H9 (cell line): ENCODE measurements at places on chromosomes 5 and 9.

GRCh38 chr5:75707911-75708509 lies 9.2 kb downstream of the POC5 start:
- DNase-seq = no peak
- H3K4me3 ChIP-seq = no peak overlapping the region
- no peaks in the 10 kb centered on the region for H3K27me3 ChIP-seq
- peaks cover 19% of the 10 kb centered on the region for H3K36me3 ChIP-seq
- H3K4me1 ChIP-seq = no peaks in the 10 kb centered on the region

- H3K27ac ChIP-seq = no peak overlapping the region
- no peak for DNase-seq
- H3K36me3 ChIP-seq = peaks cover 86% of the 10 kb centered on the region
- H3K4me1 ChIP-seq = no peaks in the 10 kb centered on the region
- no peak overlapping the region for H3K4me3 ChIP-seq
Measured at GRCh38 chr5:126818736-126819135, 41.8 kb downstream of the LMNB1 start.

DNA sequence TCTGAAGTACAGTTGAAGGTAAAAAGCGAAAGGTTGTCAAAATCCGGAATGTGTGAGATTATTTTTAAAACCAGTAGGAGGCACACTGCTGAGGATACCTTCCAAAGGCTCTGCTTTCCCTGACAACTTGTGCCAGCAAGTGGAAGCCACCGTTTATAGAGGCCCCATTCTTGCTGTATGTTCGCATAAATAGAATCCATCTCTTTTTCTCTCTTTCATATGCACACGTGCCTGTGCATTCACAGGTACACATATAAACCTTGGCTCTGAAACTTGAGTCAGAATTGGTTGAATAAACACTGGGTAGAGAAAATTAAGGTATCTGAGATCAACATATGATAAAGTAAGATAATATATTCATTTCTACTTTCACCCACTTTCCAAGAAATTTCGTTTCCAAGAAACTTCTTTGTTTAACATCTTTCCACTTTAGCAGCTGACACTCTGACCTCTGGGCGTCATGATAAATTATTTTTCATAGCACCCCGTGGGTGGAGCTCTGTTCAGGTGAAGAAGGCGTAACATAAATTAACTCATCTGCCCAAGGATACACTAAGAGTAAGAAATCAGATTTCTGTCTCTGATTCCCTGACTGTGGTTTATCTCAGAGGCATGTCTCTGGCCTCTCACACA lies 63.7 kb upstream of the RICTOR start:
- peak; percentile 26 for DNase-seq
- H3K27me3 ChIP-seq = no peaks in the 10 kb centered on the region
- H3K4me1 ChIP-seq = no peaks in the 10 kb centered on the region
- no peak overlapping the region for H3K27ac ChIP-seq
- no peak overlapping the region for H3K4me3 ChIP-seq

GRCh38 chr9:130092910-130093309 lies 39.2 kb downstream of the GPR107 start:
- H3K27ac ChIP-seq = no peak overlapping the region
- DNase-seq = no peak
- no peaks in the 10 kb centered on the region for H3K27me3 ChIP-seq
- H3K4me1 ChIP-seq = no peaks in the 10 kb centered on the region

GRCh38 chr5:42655982-42656650 lies 100.5 kb upstream of the CCDC152 start:
- H3K4me3 ChIP-seq = no peak overlapping the region
- H3K36me3 ChIP-seq = peaks cover 13% of the 10 kb centered on the region
- H3K27me3 ChIP-seq = no peaks in the 10 kb centered on the region
- no peak overlapping the region for H3K27ac ChIP-seq
- H3K4me1 ChIP-seq = no peaks in the 10 kb centered on the region
- DNase-seq = no peak

GRCh38 chr9:108158236-108158995 lies 668.8 kb upstream of the KLF4 start:
- DNase-seq = no peak
- H3K27ac ChIP-seq = no peak overlapping the region
- H3K4me3 ChIP-seq = no peak overlapping the region
- no peaks in the 10 kb centered on the region for H3K36me3 ChIP-seq

DNA sequence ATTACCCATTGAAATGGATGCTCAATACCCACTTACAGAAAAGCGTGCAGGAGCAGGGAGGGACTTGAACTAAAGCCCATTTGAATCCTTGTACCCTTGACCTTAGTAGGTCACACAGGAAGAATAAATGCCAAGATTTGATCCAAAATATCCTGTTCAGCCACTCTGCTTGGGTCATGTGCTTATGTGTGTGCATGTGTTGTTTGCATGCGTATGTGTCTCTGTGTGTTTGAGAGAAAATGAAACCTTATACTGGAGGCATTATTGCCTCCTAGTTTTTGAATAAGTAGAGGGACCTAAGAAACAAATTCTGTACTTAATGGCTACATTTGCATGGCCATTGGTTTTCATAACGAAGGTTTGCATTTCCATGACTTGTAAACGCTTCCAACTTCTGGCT lies 63.4 kb upstream of the TRIM32 start:
- H3K4me3 ChIP-seq = no peak overlapping the region
- no peaks in the 10 kb centered on the region for H3K36me3 ChIP-seq
- H3K27ac ChIP-seq = no peak overlapping the region

DNA sequence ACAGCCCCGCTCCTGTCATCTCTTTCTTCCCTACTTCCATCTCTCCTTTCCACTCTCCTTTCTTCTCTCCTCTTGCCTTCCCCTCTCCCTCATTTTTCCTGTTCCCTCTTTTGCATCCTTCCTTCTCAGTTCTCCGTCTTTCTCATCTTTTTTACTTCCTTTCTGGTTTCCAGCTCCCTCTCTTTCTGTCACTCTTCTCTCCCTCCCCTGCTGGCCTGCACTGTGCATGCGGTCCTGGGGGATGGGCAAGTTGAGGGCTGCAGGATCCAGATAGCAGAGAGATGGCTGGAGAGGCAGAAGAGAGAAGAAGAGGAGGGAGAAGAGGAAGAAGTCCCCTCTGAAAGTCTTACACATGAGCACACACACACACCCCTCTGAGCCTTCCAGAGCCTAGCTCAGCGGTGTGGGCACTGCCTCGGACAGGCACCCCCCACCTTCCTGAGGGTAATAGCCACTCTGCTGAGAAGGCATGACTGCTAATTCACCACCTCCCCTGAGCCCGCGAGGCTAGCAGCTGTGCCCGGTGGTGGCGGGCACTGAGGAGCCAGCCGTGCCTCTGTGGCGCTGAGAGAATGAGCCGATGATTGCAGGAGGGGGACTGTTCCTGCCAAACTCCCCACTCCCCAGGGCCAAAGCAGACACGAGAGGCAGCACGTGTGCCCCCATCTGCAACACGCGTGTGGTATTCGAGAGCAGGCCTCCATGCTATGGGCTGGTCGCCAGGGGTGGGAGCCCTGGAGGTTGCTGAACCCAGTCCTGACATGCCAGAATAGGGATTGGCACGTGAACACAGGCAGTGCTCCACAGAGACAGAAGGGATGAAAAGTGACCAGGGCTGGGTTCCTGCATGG lies 3.7 kb upstream of the CAMK2A start:
- H3K36me3 ChIP-seq = no peaks in the 10 kb centered on the region
- DNase-seq = no peak
- no peak overlapping the region; the same call in 1 of the 3 replicates for H3K4me3 ChIP-seq
- no peaks in the 10 kb centered on the region for H3K27me3 ChIP-seq
- no peaks in the 10 kb centered on the region; the same call in 1 of the 2 replicates for H3K4me1 ChIP-seq
- no peak overlapping the region for H3K27ac ChIP-seq

- no peaks in the 10 kb centered on the region for H3K27me3 ChIP-seq
- DNase-seq = no peak
- H3K4me3 ChIP-seq = no peak overlapping the region
- no peaks in the 10 kb centered on the region; the same call in 2 of the 3 replicates for H3K36me3 ChIP-seq
- H3K4me1 ChIP-seq = no peaks in the 10 kb centered on the region
- no peak overlapping the region for H3K27ac ChIP-seq
Measured at GRCh38 chr5:178677429-178677828, 50.6 kb upstream of the CLK4 start.

- H3K36me3 ChIP-seq = no peaks in the 10 kb centered on the region
- H3K4me3 ChIP-seq = no peak overlapping the region
- H3K27me3 ChIP-seq = no peaks in the 10 kb centered on the region
- DNase-seq = no peak
- no peak overlapping the region for H3K27ac ChIP-seq
Measured at GRCh38 chr9:108553111-108553635, 302.6 kb downstream of the ACTL7B start.

- DNase-seq = no peak
- no peak overlapping the region for H3K4me3 ChIP-seq
- peaks cover 18% of the 10 kb centered on the region; the same call in 1 of the 2 replicates for H3K36me3 ChIP-seq
- no peak overlapping the region for H3K27ac ChIP-seq
- H3K4me1 ChIP-seq = no peaks in the 10 kb centered on the region
Measured at GRCh38 chr9:90547896-90548295, 94.7 kb downstream of the DIRAS2 start.

DNA sequence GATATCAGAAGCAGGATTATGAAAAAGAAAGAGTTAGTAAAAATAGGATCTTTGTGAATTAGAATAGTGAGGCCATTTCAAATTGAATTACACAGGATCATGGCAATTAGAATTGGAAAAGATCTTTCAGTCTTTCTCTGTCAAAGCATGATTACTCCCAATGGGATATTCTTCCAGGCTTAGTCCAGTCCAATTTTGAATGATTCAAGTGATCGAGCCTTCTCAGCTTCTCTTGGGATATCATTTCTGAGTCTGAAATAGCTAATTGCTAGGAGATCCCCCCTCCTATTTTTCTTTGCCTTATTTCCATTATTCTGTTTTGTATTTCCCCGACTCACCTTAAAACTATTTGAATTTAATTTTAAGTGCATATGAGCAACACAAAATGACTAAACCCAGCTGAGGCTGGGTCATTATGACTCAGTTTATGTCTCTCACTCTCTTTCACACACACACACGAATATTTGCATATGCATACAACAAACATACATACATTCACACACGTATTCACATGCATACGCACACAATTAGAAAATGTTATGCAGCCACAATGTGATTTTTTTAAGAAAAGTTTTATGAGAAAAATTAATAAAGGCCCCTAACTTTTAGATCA lies 34.8 kb upstream of the EFNA5 start:
- H3K4me1 ChIP-seq = no peaks in the 10 kb centered on the region; the same call in 1 of the 2 replicates
- H3K27ac ChIP-seq = no peak overlapping the region
- H3K4me3 ChIP-seq = peak overlapping the region; percentile 23; the same call in 1 of the 2 replicates
- H3K27me3 ChIP-seq = no peaks in the 10 kb centered on the region
- H3K36me3 ChIP-seq = peaks cover 2% of the 10 kb centered on the region; the same call in 2 of the 3 replicates

DNA sequence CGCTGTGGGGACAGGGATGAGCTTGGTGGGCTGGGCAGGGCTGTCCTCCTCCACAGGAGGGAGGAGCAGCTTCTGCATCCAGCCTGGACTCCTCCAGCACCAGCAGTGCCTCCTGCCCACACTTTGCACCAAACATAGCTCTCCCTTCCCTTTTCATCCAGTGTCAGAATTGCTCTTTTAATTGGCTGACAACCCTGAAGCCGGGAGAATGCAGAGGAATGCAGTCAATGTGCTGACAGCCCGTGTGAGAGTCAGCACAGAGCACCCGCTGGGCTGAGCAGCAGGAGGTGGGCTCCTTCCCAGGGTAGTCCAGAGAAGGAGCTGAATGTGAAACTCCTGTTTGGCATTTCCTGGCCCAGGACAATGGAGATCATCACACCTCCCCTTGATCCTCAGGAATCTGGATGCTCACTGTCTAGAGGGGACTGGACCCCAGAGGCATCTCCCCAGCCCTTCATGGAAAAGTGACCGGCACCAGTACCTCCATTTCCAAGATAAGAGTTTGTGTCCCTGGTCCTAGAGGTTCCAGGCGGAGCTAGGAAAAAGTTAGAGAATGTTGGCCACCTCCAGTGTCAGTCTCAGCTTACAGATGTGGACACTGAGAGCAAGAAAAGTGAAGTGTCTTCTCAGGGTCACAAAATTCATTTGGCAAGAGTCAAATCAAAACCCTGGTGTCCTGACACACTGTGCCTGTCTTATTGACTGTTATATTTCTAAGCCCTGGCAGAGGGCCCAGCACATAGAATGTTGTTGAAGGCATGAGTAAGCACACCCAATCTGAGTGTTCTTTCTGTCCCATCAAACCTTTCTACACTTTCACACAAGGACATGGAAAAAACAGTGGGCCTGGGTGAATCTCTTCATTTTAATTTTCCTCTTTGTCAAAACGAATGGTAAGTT lies 202.1 kb downstream of the SNX18 start:
- H3K4me1 ChIP-seq = peaks cover 6% of the 10 kb centered on the region; the same call in 1 of the 2 replicates
- no peaks in the 10 kb centered on the region for H3K36me3 ChIP-seq
- no peaks in the 10 kb centered on the region for H3K27me3 ChIP-seq
- peak; percentile 76 for DNase-seq
- no peak overlapping the region for H3K27ac ChIP-seq

GRCh38 chr5:116379306-116379705 lies 195.3 kb downstream of the SEMA6A start:
- H3K4me3 ChIP-seq = no peak overlapping the region
- DNase-seq = no peak
- peaks cover 4% of the 10 kb centered on the region; the same call in 1 of the 2 replicates for H3K4me1 ChIP-seq
- no peaks in the 10 kb centered on the region for H3K36me3 ChIP-seq
- H3K27me3 ChIP-seq = no peaks in the 10 kb centered on the region
- no peak overlapping the region for H3K27ac ChIP-seq

GRCh38 chr5:178110-178509 lies 13.2 kb upstream of the LRRC14B start:
- H3K4me1 ChIP-seq = no peaks in the 10 kb centered on the region; the same call in 1 of the 2 replicates
- no peak for DNase-seq
- no peaks in the 10 kb centered on the region for H3K27me3 ChIP-seq
- peaks cover 12% of the 10 kb centered on the region for H3K36me3 ChIP-seq
- no peak overlapping the region for H3K27ac ChIP-seq
- H3K4me3 ChIP-seq = no peak overlapping the region

GRCh38 chr5:151904909-151905308 lies 19.7 kb downstream of the GLRA1 start:
- H3K27me3 ChIP-seq = peaks cover 60% of the 10 kb centered on the region
- no peaks in the 10 kb centered on the region for H3K36me3 ChIP-seq
- no peak overlapping the region for H3K27ac ChIP-seq
- H3K4me3 ChIP-seq = no peak overlapping the region
- peaks cover 2% of the 10 kb centered on the region for H3K4me1 ChIP-seq
